Stimulated activated CD4-positive, alpha-beta T cell treated with anti-CD3 and anti-CD28 coated beads, Interleukin-12 subunit alpha, Interleukin-12 subunit beta, amount 100 ng/mL, for 4 hours (primary cell): ENCODE measurements at places on chromosomes 2 and 18.

GRCh38 chr2:241733391-241734207 lies 831 bp upstream of the D2HGDH start:
- no peak for DNase-seq

DNA sequence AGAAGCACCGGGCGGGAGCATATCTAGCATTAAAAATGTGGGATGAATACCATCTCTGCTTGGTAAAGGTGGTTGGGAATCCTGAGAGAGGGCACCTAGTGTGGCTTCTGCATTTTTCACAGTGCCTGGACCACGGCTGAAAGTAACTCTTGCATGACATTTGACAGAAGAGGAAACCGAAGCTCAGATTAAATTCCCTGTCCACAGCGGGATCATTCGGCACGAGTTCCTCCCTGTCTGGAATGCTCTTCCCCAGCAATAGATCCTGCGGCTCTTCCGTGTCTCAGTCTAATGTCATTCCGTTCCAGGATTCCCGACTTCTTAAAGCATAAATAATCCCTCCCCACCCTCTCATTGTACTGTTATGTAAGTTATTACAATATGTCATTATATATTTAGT lies 905 bp upstream of the RPS7 start:
- DNase-seq, result no peak

- DNase-seq, result no peak
Measured at GRCh38 chr18:55301824-55302166, 286.2 kb downstream of the TCF4 start.

DNA sequence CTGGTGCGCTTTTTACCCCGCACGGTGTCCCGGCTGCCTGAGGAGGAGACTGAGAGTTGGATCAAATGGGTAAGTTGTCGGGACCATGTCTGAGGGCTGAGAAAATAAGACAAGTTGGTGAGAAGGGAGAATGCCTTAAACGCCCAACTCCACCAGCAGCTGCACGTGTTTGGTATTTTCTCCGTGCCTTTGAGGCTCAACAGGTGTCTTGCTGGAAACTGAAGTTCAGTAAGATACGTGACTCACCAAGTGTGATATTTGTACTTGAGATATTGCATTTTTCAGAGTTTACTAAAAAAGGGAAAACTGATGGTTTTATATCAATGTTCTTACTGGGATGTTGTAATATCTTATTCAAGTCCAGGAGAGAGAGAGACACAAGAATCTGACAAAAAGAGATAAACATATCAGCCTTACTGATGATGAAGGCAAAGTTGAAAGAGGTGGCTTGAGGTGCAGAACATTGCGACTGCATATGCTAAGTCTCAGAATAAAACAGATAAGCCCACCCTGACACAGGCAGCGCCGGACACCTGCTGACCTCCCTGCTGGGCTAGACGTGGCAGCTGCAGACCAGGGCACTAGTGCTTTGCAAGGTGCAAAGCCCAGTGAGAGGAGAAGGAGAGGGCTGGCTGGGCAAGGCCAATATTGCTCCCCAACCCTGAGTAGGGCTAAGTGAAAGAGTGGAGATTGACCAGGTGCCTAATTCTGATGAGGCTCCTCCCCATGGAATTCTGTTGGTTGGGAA lies 33.1 kb downstream of the TRPM8 start:
- DNase-seq, result no peak

DNA sequence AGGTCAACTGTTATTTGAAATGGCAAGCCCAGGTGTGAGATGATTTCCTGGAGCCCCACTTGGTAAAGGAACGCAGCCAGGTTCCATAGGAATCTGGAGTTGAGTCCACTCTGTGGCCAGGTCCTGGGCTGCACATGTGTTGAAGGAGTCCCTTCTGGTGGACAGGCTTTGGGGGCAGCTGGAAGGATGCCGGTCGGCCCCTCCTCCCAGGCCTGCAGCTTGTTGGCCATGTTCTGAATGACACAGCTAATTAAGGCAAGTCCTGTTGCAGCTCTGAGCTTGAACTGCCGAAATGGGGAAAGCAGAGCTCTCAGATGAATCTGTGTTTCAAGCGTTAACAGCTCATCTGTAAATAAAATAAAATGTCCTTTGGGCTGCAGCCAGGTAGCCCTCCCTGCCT lies 23.8 kb downstream of the EN1 start:
- DNase-seq, result no peak

DNA sequence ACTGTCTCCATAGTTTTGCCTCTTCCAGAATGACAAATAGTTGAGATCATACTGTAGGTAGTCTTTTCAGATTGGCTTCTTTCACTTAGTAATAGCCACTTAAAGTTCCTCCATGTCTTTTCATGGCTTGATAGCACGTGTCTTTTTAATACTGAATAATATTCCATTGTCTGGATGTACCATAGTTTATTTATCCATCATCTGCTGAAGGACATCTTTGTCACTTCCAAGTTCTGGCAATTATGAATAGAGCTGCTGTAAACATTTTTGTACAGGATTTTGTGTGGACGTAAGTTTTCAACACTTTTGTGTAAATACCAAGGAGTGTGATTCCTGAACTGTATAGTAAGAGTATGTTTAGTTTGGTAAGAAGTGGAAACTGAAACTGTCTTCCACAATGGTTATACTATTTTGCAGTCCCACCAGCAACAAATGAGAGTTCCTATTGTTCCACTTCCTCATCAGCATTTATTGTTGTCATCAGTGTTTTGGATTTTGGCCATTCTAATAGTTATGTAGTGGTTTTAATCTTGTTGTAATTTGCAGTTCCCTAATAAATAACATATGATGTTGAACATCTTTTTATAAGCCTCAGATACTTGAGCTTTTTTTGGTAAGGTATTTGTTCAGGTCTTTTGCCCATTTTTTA lies 18.9 kb downstream of the LTBP1 start:
- DNase-seq, result no peak

DNA sequence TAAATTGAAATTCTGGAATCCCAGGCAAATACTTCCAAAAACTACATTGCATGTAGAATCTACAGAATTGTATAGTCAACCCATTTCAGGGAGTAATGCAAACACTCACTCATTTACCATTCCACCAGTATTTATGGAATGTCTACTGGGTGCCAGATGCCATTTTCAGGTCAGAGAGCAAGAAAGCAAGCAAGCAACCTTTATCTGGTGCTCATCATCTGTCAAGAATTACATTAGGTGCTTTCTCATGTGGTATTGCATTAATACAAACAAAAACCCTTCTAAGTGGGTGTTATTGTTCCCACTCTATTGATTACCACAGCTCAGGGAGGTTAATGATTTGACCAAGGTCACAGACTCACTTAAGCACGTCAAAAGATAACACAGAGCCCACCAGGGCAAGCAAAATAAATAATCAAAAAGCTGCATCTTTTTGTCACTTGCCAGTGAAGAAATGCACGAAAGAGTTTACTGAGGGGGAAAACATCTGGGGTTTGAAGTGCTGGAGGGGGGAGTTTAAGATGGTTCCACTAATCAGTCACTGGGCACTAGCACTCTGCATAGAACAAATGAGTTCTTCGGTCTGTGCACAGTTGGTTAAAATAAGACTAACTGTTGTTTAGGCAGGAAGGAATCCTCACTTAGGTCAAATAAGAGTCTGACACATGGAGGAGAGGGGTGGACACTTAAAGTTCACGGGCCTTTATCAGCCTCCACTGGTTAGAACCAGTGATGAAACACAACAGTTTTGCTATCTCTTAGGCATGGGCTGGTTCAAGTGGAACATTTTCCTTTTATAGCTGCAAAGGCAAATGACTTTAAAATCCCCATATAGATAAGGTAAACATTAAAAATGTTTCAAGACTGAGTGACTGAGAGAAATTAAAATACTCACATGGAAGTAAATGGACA lies 208.8 kb downstream of the CDH2 start:
- no peak for DNase-seq

- DNase-seq, result no peak
Measured at GRCh38 chr2:134866498-134867099, 28.2 kb downstream of the ACMSD start.

DNA sequence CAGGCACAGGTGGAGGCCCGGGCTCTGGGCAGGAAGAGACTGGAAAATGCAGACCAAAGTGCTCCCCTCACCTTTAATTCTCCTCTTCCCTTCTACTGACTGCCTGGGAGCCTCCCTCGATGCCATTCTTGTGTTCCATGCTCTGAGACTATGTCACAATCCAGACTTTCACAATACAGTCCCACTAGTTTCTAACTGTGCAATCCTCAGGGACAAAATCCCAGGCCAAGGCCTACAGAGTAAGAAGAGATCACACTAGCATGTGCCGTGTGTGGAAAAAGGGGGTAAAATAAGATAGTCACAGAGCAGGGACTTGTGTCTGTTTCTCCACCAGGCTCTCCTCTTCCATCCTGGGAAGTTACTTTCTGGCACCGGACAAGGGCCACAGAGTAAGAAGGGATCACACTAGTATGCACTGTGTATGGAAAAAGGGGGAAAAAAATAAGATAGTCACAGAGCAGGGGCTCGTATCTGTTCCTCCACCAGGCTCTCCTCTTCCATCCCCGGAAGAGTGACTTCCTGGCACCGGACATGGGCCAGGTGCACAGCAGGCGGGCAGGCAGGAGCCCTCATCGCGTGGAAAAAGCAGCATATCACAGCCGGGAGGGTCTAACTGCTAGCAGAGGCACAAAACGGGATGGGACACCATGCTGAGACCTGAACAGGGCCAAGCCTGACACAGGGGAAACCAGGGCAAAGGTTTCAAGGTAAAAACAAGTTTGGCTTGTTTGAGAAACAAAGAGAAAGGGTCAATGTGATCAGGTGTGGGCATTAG lies 9.6 kb downstream of the CYB5A start:
- no peak for DNase-seq

DNA sequence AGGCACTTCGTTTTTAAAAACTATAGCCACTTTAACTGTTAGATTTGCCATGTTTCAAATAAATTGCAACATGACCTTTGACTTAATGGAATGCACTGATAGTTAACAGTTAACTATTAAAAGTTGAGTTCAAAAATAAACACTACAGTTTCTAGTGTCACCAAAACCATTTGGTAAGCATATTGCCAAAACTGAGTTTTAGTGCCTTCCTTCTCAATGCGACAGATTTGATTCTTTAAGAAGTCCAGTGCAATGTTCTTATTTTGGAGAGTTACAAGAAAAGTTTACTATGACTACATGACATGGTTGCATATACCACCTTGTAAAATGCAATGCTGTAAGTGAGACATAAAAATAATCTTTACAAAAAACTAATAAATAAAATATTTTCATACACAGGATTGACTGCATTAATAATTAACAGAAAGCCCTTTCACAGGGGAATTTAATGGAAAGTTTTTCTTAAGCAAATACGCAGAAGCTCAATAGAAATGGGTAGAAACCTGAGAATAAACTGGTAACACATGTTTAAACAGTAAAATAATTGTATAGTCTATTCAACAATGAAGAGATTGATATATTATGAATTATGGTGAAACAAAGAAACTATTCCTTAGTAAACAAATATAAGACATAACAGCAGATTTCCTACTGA lies 53.8 kb downstream of the GRB14 start:
- no peak for DNase-seq

DNA sequence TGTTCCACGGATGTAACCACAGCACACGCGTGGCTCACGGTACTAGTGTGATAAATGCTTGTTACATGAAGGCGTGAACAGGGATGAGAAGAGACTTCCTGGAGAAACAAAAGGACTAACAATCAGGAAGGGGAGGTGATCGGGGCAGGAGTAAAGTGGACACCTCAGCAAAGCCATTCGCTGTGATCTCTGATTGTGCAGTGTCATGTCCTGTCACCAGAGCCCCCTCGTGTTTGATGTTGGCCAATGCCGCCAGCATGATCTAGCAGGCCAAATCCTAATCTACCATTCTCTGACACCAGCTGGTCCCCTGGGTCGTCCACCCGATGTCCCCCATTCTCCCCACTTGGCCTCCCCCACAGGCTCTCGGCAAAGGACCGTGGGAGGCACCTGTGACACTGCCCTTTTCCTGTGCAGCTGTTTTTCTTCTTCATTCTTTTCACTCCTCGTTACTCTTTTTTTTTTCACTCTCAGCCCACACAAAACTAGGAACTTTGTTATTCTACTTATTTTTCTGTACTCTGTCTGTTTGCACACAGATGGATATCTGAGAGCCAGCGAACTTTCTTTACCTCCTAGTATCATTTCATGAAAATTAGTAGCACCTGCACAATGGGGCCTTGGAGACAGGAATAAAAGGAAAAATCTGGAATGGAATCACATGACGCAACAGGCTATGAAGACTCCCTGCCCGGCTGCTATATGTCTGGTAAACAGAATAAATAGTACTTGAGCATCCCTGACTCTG lies 146.8 kb downstream of the TGIF1 start:
- DNase-seq, result peak; percentile 38

DNA sequence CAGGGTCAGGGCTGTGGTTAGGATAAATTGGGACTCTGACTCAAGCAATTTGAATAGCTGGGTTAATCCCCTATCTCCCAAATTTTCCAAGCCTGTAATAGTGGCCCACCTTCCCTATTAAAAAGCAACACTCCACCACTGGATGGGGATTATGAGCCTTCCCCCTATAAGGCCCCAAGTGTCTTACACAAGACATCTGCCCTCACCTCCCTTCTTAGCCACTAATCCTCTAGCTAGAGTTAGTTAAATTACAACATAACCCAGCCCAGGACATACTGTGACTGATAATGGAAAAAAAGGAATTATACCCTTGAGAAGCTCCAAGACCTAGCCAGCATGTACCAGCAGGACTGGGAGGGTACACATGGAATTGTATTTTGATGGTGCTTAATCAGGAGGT lies 190.4 kb downstream of the NRP2 start:
- no peak for DNase-seq

GRCh38 chr2:126322342-126322741 lies 333.6 kb upstream of the GYPC start:
- DNase-seq, result no peak
